ENCODE measurements at places on chromosomes 2 and 18.

GRCh38 chr18:59065684-59066083 lies 74.0 kb upstream of the SEC11C start:
- DNase-seq, result no peak

DNA sequence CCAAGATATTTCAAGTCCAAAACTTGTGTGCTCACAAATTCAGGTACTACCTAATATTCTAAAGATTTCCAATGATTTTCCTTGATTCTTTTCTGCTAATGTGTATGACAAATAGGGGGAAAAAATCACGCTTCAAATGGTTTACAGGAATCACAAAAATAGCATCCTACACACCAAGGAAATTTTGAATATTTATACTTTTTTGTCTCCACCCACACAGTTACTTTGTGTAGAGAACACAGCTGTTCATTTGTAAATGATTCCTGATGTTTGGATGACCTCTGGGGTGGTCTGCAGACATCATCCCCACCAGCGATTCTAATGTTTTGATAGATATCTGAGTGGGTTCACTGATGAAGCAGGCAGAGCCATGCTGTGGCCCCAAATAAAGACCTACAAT lies 260.6 kb upstream of the NCKAP5 start:
- DNase-seq, result no peak

DNA sequence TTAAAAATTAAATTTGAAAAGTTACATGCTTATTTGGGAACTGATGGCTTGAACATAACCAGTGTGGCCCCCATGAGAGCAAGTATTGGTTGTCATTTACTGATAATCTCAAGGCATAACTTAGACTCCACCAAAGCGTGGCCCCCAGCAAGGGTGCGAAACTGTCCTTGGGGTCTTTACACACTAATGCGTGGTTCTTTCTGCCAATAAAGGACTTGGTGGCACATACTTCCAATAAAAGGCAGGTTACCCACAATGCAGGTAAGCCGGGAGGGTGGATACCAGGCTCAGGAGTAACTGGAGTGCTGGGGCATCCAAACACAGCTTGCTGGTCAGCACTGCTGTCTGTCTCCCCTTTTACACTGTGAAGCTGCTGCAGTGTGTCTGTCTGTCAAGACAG lies 278.2 kb upstream of the NCKAP5 start:
- no peak for DNase-seq

DNA sequence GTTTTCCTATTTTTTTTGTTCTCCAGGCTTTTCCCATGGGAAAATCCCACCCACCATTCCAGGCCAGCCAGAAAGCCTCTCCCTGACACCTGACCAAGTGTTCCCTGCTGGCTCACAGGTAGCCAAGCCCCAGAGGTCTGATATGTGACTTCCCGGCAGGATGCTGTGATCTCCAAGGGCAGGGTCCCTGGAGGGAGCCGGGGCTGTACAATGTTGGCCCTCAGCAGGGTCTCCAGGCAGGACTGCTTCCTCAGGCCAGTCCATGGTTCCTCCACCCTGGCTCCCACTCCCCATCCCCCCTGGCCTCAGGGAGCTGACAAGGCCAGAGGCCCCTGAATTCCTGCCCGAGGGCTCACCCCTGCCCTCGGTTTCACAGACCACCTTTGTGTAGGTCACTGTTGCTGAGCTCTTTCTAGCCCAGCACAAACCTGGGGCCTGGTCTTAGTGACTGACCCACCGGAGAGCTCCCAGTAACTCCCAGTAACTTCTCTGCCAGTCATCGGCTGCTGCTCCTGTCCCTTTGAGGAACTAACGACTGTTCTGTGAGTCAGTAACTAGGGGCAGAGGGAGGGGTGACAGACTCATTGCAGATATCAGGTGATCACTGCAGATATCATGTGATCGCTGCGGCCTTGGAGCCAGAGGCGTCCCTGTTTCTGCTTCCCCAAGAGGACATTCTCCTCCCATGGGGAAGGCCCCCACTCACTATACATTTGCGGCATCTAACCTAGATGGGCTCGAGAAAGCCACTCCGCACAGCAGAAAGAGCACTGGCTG lies 38.7 kb downstream of the SDC1 start:
- DNase-seq, result no peak

DNA sequence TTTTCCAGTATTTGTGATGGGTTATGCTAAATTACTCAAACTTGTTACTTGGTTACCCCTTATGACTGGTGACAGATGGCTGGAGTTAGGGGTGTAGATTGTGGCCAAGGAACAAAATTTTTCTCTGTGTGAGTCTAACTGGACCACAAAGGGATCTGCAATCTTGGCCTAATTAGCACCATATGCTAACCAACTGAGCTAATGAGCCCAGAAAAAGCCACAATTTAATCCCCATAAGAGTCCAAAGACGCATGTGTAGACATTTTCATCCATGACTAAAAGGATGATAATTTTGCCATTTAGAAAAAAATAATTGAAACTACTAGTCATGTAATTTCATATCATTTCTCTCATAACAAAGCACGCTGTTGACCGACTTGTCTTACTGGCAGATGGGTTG lies 151.2 kb downstream of the ABCA12 start:
- DNase-seq, result no peak

- no peak for DNase-seq
Measured at GRCh38 chr18:5632041-5632440, 88.2 kb upstream of the EPB41L3 start.

DNA sequence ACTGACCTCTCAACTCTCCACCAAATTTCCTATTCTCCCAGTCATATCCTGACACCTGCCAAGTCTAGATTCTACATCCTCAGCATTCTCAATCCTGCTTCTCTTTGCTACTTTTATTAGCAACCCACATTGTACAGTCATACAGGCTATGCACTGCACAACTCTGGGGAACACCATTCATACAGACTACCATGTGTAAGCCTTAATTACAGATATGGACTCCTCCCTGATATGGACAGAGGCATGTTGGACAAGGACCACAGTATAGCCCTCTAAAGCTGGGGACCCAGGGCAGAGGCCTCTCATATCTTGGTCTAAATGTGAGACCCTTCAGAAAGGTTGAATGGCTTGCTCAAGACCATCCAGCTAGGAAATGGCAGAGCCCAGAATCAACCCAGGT lies 36.3 kb downstream of the BOLA3 start:
- DNase-seq, result no peak

DNA sequence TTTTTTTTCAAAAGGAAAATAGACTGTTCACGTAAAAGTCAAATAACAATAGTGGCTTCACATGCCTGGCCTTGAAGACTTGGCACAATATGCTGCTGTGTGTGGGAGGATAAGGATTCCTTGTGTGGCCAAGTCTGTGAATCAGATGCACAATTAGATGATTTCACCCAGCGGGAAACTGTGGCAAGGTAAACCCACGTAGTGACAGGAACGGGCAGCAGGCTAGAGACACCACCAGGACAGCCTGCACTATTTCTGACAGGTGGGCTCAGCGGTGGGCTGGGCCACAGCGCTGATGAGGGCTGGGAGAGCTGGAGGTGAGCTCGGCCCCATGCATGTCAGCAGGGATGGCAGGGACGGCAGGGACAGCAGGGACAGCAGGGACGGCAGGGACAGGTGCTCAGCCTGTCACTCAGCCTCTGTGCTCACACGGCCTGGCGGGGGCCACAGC lies 21.6 kb downstream of the SNORC start:
- DNase-seq, result no peak

DNA sequence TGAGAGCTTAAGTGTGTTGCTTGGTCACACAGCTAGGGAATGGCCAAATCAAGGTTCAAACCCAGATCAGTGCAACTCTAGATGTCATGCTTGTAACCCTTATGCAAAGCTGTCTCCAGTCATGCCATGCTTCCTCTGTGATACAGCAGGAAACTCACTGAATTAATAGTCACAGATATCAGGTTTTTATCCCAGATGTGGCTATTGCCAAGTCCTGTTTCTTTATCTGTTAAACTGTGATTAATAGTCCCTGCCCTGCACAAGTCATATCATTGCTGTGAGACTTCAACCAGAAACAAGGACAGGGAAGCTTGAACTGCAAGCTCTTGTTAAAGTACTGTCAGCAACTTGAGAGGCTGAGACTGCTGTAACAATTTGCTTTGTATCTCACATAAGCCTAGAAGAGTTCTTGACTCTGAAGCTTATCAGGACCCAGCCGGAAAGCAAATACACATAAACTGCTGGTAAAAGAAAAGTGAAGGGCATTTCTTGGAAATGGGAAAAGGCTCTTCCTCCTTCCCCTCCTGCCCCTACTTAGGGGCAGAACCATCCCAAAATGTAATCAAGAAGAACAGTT lies 609.0 kb downstream of the DCC start:
- no peak for DNase-seq

GRCh38 chr2:119426801-119427395 lies 4.8 kb upstream of the TMEM37 start:
- no peak for DNase-seq

- DNase-seq, result no peak
Measured at GRCh38 chr18:41543815-41544214, 411.2 kb upstream of the PIK3C3 start.

- DNase-seq, result no peak
Measured at GRCh38 chr18:34929336-34929780, 111.9 kb upstream of the MAPRE2 start.

- no peak for DNase-seq
Measured at GRCh38 chr2:37647971-37648330, 23.5 kb downstream of the CDC42EP3 start.

DNA sequence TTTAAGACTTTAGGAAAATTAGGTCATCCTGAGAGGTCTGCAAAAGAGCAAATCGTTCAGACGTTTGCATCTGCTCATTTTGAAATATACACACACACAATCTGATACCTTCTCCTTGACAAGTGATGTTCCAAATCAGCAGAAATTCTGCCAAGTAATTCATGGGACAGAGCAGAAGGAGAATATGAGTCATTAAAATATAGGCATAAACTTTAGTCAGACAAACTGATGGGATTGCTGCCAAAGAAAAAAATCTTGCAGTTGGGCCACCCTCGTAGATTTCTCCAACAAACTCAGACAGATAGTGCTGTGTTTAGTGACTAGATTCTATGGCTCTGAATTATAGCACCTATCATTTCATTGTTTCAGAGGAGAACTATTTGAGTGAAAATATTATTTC lies 336.3 kb downstream of the NYAP2 start:
- DNase-seq, result no peak

- no peak for DNase-seq
Measured at GRCh38 chr18:42773870-42774269, 341.6 kb downstream of the RIT2 start.

DNA sequence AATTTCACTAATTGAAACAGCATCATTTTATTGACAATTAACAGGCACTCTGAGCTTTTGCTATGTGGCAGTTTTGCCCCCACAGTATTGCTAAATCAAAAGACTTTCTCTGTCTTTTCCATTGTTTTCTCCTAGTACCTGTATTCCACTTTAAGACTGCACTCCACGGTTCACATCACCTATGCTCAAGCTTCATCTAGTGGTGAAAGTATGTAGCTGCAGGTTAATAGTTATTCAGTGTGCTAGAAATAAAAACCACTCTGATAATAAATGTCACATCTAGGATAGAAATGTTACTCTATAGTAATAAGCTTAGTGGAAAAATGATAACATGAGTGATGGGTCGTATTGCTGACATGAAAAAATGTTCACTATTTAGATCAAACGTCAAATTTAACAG lies 24.6 kb downstream of the ARL6IP6 start:
- DNase-seq, result no peak

DNA sequence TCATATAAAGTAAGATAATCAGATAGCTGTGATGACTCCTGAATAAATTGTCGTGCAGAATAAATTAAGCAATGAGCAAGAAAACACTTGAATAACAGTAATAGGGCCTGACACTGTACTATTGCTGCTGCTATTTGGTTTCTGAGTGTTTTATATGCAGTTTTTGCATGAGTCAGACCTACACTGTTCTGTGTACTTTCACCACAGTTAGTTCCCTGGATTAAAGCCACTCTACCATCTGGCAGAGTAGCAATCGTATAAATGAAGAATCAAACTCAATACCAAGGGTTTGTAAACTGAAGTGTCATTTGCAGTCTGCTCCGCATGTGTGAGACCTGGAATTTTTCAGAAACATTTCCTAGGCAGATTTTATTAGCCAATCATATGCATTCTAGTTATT lies 398.6 kb upstream of the CDH7 start:
- DNase-seq, result no peak

DNA sequence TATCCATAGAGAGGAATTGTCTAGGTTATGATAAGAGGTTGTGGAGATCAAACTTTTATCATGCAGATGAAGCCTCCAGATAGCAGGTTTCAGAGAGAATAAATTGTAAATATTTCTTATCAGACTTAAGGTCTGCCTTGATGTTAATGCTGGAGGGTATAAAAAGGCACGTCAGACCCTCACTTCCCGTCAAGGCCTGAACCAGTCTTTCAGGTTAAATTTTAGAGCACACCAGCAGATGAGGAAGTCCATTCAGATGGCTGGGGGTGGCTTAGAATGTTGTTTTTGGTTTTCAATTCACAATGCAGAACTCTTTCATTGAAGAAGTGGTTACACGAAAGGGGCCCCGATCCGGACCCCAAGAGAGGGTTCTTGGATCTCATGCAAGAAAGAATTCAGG lies 144.4 kb upstream of the FBXO11 start:
- no peak for DNase-seq

- DNase-seq, result no peak
Measured at GRCh38 chr18:3607309-3608098, 157.5 kb downstream of the TGIF1 start.

DNA sequence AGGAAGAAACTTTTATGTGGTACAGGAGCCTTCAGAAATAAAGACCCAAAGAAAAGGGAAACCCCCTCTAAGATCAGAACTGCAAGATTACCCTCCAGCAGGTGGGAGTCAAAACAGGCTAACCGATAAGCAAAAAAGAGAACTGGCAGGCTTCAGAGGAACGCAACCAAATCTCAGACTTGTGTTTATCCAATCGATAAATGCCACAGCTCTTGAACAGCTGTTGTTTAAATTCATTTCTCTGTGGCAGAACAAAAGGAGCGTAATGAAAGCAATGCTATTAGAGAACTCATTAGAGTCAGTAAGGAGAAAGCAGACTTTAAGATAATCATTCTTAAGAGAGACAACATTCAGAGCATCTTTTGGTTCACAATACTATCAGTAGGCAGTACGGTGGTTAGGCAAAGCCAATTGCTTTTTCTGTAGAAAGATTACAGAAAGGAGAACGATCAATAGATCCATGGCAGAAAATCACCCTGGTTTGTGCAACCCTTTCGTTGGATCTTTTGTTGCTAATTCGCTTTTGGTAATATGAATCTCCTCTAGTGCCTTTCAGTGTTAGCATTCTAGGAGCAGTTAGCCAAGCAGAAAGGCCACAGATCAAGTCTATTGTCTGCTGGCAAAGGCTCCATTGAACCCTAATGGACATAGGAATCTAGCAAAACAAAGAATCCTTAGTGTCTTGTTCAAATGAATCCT lies 476.4 kb upstream of the CHST9 start:
- no peak for DNase-seq

DNA sequence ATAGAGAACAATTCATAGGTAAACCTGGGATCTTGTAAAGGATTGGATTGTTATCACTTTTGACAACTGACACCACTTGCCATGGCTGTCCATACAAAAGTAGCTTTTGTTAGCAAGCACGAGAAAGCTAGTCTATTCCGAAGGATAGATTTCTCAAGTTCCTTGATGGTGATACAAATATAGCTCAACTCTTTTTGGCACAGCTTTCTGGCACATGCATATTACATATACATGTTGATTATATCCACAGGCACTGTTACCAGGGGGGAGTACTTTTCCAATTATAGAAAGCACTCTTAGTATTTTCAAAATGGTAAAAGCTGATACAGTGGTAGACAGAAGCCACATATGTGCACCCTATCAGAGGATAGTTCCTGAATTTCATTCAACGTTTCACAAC lies 168.9 kb downstream of the UPP2 start:
- no peak for DNase-seq

GRCh38 chr2:194718881-194719280 lies 938.1 kb upstream of the SLC39A10 start:
- DNase-seq, result no peak

Measured in activated gamma-delta T cell (primary cell).